Esophagus mucosa (tissue), 1 donor: ENCODE measurements at places on chromosomes 13 and 19. TPM values are rescaled to one million over a fixed set of nuclear protein-coding genes. Genes with fewer than 3 reads are reported as not detected.

RXFP2 gene
- total RNA-seq = not detected

TEKTIP1 gene
- 0.84 TPM for total RNA-seq

ZNF737 gene
- total RNA-seq = 2.3 TPM

ZNF681 gene
- total RNA-seq = 1.5 TPM

MFSD12 gene
- total RNA-seq = 25.7 TPM

FAM216B gene
- not detected for total RNA-seq

ZSCAN4 gene
- not detected for total RNA-seq

PRR20D gene
- total RNA-seq = not detected

LYL1 gene
- 1.4 TPM for total RNA-seq

RAB3A gene
- total RNA-seq = 1.1 TPM
